ENCODE measurements at places on chromosomes 2 and 18. TPM values are rescaled to one million over a fixed set of nuclear protein-coding genes. Genes with fewer than 3 reads are reported as not detected.

Gene ARHGAP28
- 2.9 TPM for polyA plus RNA-seq

Gene MYL12A
- polyA plus RNA-seq, result 88.4 TPM

Gene C2orf66
- polyA plus RNA-seq, result not detected

Gene PROC
- polyA plus RNA-seq, result 1.6 TPM

Gene CCDC74B
- polyA plus RNA-seq, result 6.4 TPM

Gene CNPPD1
- 44.8 TPM for polyA plus RNA-seq

Gene ANKRD62
- not detected for polyA plus RNA-seq

Gene SP9
- 0.03 TPM for polyA plus RNA-seq

Gene SERPINB3
- 0.18 TPM for polyA plus RNA-seq

Gene SRD5A2
- polyA plus RNA-seq, result 0.02 TPM

Gene FAM228A
- not detected for polyA plus RNA-seq

Gene SFT2D3
- 7.3 TPM for polyA plus RNA-seq

Gene NXPH2
- 1.9 TPM for polyA plus RNA-seq

Gene XDH
- 0.68 TPM for polyA plus RNA-seq

Gene CD8B2
- polyA plus RNA-seq, result 0.02 TPM

Gene BCL2L11
- polyA plus RNA-seq, result 8.8 TPM

Gene ASTL
- 2.2 TPM for polyA plus RNA-seq

Gene HOXD10
- not detected for polyA plus RNA-seq

Gene IL1RN
- polyA plus RNA-seq, result not detected

Gene GAL3ST2
- 0.14 TPM for polyA plus RNA-seq
